ENCODE measurements at places on chromosomes 5 and 9.

DNA sequence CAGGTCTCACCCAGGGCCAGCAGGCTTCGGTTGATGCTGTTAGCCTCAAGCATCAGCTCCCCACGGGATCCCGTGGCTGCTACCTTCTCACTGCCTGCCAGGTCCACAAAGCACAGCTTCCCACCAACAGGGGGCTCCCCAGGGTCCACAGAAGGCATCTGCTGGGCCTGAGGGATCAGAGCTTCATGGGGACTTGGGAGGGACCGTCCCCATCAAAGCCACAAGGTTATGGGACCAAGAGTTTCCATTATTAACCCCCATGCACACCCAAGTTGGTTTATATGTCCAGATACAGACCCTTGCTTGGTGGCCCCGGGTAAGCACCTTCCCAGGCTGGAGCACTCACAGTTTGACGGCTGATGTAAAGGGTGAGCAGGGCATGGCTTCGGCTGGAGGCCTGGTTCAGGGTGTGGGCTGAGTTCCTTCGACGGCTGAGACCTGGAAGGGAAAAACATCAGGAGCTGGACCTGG is 3.0 kb downstream of the KIF12 start:
- DNase-seq, result no peak

- DNase-seq, result no peak
These were observed 112.5 kb downstream of the CTNND2 start for GRCh38 chr5:11791792-11792191.

DNA sequence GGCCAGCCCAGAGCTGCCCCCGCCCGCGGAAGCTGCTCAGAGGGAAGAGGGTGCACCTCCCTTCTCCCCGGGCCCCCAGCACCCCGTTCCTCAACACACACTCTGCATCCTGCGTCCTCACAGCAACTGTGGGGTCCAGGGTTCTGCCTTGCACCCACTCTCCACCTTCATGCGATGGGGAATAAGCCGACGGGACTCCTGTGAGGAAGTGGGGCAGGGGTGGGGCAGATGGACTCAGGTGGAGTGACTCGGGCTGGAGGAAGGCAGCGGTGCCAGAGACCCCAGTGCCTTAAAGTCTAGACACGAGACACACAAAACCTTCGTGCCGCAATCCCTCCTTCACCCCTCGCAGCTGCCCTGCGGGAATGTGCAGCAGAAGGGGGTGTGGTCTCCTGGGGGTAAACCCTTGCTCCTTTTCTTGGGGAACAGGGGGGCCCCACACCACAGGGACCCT is 8.6 kb downstream of the BRD3 start:
- DNase-seq, result no peak

GRCh38 chr5:1130218-1130946 is 18.5 kb upstream of the SLC12A7 start:
- DNase-seq, result peak; percentile 62

DNA sequence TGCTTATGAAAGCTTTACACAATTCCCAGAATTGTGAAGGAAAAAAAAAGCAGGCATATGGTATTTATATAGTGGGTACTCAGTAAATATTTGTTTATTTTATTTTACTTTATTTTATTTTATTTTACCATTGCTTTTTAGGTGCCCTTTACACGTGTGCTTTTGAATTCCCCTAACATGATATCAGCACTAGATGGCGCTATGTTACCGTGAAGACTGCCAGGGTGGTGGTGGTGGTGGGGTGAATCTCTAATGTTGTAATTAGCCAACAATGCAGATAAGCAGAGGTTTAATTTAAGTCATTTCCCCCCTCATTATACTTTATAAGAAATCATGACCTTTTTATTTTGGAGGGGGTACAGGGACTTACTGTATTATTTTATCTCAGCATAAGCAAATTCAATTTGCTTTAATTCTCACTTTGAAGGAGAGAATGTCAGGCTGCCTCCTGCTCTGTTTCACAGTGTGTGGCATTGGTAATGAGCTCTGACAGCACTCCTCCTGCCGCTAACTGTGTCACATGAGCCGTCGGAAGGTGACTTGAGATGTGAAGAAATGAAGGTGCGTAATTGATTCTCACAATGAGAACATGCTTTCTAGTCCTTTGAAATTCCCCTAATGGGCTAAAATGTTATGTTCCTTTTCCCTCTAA is 165.6 kb downstream of the YTHDC2 start:
- peak; percentile 65 for DNase-seq

- DNase-seq, result no peak
These were observed 69.0 kb downstream of the SLC28A3 start for GRCh38 chr9:84271531-84271900.

GRCh38 chr5:143605403-143606005 is 202.0 kb upstream of the NR3C1 start:
- DNase-seq, result peak; percentile 88

DNA sequence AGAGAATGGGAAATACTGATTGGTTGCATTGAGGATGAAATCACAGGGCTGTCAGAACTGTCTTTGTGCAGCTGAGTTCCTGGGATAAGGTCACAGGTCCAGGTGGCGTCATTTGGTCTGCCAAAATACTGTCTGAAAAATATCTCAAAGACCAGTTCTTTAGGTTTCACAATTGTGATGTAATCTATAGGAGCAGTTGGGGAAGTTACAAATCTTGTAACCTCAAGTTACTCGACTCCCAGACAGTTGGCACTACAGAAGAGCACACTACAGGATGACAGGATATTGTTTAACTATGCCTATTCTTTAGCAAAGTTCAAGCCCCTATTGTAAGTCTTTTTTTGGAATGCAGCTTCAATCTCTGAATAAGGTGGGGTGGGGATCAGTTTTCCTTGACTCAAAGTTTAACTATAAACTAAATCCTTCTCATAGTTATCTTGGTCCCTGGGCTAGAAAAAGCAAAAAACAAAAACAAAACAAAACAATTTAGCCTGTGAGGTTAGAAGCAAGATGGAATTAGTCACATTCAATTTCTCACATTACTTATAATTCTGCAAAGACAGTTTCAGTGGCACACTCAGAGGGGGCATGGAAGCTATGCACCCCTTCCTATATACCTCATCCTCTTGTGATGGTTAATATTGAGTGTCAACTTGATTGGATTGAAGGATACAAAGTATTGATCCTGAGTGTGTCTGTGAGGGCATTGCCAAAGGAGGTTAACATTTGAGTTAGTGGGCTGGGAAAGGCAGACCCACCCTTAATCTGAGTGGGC is 276.0 kb downstream of the AUH start:
- peak; percentile 88 for DNase-seq

DNA sequence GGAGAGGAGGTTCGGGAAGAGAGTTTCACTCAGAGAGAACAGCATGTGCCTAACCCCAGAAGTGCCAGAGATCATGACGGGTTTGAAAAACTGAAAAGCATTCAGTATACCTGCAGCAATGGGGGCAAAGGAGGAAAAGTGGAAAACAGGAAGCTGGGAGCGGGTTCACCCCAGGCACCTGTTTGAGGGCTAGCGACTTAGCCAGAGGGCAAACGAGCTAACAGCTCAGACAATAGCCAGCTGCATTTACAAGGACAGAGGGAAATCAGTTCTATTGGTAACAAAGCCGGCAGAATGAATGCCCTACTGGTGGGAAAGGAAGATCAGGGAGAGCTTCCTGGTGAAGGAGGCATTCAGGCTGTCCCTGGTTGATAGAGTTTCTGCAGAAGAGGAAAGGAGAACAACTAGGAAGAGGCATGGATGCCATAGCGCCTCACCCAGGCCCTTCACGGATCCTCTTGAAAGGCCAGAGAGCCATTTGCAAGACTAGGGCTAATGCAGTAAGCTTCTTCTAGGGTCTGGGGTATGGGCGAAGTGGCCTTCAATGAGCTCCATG is 141.7 kb upstream of the ADRA1B start:
- DNase-seq, result no peak

DNA sequence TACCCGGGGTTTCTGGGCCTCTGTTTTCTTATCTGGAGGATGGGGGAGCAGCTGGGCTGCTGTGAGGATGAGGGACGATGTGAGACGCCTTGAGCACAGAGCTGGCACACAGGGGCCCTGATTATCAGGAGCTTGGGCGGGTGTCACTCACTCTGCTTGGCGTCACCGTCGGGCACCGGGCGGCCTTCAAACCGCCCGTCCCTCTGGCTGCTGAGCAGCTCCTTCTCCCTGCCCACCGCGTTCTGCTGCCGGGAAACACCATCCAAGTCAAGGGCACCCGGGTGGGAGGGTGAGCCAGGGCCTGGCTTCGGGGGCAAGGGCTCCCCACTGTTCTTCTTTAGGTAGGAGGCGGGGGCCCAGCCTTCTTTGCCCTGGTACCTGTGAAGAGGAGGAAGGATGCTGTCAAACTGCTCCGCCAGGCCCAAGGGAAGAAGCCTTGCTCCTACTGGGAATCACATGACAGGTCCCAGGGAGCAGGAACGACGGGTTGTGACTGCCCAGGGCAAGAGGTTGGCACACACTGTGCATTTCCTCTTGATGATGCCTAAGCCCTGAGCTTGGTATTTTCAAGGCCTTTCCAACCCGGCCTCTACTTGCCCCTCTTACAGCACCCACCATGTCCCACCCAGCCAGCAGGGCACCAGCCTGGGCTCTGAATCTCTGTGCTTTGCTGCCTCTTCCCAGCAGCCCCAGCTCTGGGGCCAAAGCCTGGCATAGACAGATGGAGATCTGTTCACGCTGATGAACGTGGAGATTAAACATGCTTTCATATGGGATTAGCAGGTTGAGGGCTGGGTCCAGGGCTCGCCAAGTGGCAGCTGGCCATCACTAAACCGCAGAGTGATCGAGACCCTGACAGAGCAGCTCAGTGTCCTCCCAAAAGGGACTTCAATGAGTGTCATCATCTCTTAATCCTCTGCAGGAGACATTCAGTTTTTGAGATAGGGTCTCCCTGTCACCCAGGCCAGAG is 66.9 kb upstream of the UBTD2 start:
- DNase-seq, result no peak
